Body of pancreas (tissue), 4 donors: ENCODE measurements at places on chromosomes 4 and X.

- DNase-seq = no peak
Observed at GRCh38 chr4:1038948-1039492, 27.6 kb downstream of the FGFRL1 start.

GRCh38 chr4:104465201-104465600, 29.5 kb downstream of the CXXC4 start:
- no peak for DNase-seq

DNA sequence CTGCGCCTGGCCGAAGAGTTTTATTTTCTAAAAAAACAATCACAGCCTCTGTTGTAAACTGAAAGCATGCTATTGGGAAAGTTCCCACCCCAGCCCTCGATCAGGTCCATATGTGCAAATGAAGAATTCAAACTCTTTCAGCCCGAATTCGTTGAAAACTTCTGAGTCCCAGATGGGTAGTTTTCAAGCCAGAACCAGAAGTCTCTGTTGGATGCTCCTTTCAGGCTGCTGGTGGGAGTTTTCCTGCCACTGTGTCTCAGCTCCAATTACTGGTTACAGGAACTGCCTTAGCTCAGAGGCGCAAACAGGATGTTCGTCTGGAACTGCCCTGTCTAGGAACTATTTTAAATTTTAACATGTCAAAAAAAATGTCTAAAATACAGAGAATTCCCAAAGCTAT, 9.3 kb upstream of the ALG13 start:
- DNase-seq = no peak

GRCh38 chr4:30950737-30951136, 230.6 kb downstream of the PCDH7 start:
- DNase-seq = no peak

DNA sequence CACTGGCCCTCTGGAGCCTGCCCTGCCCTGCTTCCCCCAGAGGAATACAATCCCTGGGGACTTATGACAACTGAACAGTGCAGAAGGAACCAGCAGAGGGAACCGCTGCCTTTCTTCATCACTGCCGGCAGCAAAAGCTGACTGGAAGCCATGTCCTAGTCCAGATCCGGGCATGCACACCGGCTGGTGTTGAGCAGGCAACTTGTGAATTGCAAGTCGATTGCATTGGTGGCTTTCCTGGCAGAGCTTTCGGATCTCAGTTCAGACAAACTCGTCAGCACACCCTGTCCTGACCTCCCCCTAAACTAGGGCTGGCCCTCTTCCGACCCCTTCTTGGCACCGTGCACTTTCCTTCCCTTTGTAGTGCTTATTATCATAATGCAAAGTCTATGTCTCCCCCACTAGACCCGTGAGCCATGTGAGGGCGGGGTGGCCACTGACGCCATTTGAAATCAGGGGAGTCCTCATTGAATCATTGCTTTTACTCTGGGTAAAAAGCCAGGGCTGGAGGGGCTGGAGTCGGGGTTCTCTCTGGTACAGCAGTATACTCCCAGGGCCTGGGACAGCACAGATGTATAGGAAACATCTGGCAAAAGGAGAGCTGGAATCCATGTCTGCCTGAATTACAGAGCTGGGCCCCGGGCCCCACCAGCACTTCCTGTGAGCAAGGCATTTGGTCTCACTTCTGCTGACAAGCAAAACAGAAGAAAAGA, 1.8 kb downstream of the ARHGAP4 start:
- DNase-seq = peak; percentile 35

DNA sequence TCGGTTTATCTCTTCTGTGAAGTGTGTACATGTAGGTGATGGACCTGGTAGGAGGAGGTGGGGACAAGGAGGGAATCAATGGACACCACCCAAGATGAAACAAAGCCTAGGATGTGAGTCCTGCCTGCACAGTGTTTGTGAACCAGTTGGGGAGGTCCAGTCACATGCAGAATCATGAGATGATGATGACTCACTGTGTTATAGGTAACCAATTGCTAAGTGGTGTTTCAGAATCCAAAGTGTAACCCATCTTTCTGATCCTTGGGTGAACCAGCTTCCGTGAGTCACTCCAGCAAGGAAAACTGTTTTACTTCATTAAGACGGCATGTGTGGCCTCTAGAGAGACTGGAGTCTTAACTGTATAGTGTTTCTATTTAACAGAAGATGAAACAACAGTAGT, 57.9 kb upstream of the HPF1 start:
- no peak for DNase-seq

DNA sequence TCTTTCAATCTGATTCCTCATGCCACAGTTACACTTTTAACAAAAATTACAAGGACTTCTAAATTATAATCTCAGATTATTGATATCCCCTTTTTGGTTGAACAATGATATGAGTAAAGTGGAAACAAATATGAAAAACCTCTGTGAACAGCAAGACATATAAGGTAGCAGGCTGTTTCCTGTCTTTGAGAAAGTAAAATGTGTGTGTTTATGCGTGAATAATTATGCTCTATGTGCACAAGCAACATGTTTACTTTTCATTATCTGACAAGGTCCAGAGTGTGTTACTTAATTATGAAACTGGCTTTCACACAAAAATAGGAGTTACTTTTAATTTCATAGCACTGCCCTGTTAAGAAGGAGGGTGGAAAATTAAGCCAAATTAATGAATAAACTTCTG, 43.1 kb downstream of the DDIT4L start:
- no peak for DNase-seq

- DNase-seq = no peak
Observed at GRCh38 chr4:79788884-79789283, 284.1 kb downstream of the ANTXR2 start.

DNA sequence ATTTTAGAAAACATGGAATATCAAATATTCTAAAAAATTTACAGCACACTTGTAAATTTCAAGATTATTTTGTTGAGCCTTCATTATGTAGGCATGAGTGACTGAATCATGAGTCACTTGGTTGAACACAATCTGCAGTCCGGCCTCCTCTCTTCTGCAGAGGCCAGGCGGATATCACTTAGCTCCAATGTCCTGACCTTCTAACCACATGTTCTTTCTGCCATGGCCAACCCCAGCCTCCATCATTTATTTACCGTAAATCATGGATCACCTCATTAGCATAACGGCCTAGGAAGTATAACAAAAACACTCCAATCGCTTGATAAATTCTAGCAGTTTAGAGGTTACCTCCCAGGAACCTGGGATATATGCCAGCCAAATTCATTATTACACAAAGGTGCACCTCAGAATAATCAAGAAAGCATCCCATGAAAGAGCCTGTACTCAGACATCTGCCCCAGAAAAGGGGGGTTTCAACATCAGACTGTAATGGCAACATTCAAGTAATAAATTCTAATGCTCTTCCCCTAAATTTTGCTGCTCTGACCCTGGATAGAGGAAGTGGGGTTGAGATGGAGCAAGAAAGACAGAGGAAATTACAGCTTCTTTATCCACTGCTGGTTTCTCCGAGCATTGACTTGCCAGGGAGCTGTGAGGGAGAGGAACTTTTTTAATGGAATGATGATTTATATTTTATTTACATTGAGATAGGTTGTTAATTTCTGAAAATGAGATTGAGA, 2153.6 kb upstream of the AGA start:
- no peak for DNase-seq

DNA sequence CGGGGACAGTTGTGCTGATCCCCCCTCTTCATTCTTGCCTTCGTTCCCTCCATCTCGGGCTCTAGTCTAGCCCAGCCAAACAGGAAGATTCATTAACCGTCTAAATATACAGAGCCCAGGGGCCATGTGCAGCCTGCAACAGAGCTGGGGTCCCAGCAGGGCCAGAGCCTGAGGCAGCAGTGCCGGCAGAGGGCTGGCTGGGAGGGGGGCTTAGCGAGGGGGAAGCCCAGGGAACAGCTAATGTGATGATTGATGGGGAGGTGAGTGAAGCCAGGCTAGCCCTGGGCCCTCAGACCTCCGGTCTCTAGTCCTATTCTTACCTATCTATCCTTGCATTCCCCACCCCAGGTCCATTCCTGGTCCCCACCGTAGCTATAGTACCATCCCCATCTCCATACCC, 22.3 kb downstream of the EFNB1 start:
- DNase-seq = no peak

- DNase-seq = no peak
Observed at GRCh38 chr4:113293674-113294073, 244.2 kb downstream of the ANK2 start.

DNA sequence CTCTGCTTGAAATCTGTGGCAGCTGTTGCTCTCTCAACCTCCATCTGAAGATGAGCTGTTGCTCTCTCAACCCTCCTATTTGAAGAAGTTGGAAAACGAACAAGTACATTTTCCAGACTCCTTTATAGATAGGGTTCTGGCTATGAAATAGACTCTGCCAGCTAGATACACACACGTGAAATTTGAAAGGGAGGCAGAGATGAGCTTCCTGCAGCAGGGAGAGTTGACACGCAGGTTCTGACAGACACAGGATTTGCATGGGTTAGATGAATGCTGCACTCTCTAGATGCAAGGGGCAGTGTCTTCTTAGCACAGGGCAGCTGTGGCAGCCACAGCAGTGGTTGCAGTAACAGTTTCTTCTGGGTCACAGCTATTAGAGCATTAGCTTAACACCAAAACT, 8.0 kb upstream of the PYURF start:
- no peak for DNase-seq

- DNase-seq = no peak
Observed at GRCh38 chrX:113512700-113513395, 672.2 kb upstream of the AMOT start.

DNA sequence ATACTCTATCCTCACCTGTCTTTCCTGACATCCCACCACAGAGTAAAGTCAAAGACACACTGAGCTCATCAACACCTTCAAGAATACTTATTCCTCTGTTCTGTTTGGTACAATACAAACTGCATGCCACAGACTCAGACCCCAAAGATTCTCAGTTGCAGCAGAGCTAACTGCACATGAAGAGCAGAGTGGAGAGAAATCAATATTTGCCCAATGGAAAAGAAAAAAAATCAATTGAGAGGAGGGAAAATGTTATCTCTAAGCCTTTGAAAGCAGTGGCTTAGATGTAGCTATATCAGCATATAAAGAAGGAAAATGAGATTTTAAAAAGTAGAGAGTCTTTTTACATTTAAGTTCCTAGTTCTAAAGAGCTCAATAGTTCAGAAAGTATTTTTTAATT, 180.2 kb downstream of the NWD2 start:
- no peak for DNase-seq

DNA sequence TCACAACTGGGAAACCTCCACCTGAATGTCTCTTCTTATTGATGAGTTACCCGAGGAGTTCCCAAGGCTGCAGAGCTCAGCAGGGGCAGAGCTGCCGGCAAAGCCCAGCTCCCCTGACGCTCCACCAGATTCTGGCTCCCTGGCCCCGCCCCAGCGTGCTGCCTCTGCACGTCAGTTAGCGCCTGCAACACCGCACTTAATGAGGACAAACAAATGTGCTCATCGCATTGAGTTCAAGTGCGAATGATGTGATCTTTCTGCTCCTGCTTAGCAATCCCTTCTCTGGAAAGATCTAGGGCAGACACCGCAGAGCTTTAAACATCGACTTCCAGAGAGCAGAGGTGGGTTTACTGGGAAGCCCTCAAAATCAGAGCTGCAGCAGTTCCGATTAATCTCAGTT, 55.5 kb upstream of the FBXW7 start:
- peak; percentile 34 for DNase-seq

- no peak for DNase-seq
Observed at GRCh38 chrX:38279188-38279587, 48.1 kb downstream of the RPGR start.
